ENCODE measurements at places on chromosomes 1 and 21.

DNA sequence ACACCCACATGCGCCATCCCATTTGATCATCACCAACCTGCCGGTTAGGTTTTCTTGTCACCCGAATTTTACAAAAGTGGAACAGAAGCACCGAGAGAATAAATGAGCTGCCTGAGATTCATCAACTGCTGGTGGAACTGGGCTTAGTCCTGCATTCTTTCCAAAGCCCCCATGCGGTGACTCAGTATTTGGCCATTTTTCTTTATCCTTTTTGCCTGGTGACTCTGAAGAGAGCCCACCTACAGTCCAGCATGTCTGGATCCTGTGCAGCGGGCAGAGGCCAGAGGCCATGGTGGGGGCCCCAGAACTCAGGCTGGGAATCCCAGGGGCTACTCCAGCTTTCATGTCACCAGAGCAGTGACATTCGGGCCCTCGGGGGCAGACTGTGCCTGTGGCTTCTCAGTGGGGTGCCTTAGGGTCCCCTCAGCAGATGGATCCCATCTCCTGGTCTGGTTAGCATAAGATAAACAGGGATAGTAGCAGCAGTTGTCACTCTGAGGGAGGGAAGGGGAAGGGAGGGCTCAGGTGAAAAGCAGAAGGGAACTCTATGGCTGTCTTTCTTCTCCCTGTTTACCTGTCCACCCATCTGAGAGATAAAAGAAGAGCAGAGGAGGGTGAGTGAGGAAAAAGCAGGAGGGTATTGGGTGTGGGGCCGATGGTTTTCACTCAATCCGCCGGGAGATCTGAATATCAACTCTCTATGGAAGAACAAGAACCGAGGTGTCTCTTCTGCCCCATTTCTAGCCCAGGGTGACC, 63.2 kb downstream of the KIF26B start:
- no peak for DNase-seq

GRCh38 chr1:168163670-168164069, 15.1 kb upstream of the TIPRL start:
- no peak for DNase-seq

DNA sequence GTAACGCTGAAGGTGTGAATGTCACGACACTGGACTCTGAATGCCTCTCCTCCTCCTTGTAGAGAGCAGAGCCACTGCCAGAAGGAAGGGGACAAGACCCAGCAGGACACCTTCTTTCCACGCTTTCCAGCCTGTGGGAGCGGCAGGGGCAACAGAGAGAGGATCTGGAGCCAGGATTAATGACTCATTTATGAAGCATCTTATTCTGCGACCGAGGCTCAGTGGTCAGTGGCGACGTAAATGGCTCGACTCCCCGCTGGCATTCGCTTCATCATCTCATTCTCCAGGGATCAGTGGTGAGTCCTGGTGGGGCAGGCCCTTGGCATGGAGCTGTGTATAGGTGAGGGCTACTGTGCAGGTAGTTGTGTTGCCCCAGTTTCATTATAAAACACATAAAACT, 4.6 kb downstream of the SLC37A1 start:
- no peak for DNase-seq

DNA sequence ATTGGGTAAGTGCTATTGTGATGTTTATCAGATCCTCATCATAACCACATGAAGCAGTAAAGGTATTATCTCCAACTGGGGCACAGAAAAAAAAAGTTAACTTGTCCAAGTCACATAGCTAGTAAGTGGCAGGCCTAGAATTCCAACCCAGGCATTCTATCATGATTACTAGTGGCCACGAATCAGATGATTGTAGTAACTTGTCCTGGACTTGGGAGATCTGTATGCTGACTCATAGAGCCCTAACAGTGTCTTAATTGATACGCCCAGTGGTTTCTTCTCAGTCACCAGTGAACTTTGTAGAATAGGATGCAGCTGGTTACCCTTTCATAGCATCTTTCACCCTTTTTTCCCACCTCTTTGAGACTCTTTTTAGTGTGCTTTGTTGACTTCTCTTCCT, 91.1 kb upstream of the UBE2U start:
- no peak for DNase-seq
